ENCODE measurements at places on chromosomes 11 and 22. TPM values are rescaled to one million over a fixed set of nuclear protein-coding genes. Genes with fewer than 3 reads are reported as not detected.

DNA sequence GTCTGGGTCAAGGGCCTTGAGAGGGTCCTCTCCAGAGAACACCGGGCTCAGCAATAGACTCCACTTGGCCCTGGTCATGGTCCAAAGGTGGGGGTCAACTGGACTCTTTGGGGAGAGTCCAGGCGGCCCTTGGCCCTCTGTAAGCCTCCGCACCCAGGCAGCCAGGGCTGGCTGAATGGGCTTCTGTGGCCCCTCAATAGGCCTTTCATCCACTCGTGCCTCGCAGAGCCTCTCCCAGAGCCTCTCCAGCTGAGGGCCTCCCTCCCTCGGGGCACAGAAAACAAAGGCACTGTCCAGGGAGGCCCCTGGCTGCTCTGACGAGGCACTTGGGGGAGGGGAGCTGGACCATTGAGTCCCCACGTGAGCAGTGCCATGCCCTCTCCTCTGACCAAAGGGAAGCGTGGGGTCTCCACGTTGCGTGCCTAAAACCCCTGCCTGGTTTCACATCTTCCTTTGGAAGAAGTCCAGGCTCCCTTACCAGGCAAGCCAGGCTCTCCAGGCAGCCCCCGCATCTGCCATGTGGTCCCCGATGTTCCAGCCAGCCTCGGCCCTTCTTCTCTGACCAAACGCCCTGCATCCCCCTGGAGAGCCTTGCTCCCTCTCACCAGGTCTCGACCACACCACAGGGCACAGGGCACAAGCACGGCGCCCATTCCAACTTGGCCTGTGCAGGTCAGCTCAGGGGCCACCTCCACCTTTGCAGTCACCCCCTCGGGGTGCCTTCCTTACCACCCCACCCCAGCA, 15.5 kb downstream of the KIAA0930 start:
- no peaks in the 10 kb centered on the region for H3K36me3 ChIP-seq
- no peak for DNase-seq
- H3K4me3 ChIP-seq, result no peak overlapping the region
- H3K27me3 ChIP-seq, result no peaks in the 10 kb centered on the region

DNA sequence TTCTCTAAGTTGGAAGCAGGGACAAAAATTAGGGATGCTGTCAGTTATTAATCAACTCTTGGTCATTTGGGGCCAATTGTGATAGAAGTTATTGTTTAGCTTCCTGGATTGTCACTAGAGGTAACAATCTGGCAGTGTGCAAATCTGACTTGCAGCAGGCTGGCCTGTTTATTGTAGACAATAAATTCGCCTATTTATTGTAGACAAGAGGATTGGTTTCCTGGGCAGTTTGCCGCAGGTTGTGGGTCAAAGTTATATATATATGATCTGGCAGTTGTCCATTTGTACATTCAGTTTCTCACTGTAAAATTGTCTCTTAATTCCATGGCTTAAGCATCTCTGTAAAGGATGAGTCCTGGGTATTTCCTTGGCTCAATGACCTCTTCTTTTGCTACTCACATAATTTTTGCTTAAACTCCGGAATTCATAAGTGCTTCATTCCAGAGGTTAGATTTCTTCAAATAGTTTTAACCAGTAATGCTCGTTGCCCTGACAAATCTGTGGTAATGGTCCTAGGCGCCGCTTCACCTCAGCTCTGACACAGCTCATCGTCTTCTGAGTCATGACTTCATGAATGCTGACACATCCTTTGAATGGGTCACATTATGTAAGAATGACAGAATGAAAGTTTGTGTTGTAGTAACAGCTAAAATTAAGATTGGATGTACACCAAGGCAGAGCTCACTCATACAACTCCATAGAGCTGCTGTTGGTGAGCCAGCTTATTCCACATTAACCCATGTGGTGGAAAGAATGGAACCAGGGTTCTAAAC, 7.8 kb upstream of the MMP3 start:
- H3K4me1 ChIP-seq, result peaks cover 44% of the 10 kb centered on the region
- DNase-seq, result peak; percentile 81
- no peaks in the 10 kb centered on the region for H3K36me3 ChIP-seq
- H3K27me3 ChIP-seq, result no peaks in the 10 kb centered on the region
- H3K27ac ChIP-seq, result no peak overlapping the region

- H3K36me3 ChIP-seq, result peaks cover 34% of the 10 kb centered on the region
- H3K4me1 ChIP-seq, result peaks cover 18% of the 10 kb centered on the region
- peak overlapping the region; percentile 96 for H3K4me3 ChIP-seq
- no peaks in the 10 kb centered on the region for H3K27me3 ChIP-seq
Observed at GRCh38 chr11:126210871-126211235, 597 bp downstream of the RPUSD4 start.

DNA sequence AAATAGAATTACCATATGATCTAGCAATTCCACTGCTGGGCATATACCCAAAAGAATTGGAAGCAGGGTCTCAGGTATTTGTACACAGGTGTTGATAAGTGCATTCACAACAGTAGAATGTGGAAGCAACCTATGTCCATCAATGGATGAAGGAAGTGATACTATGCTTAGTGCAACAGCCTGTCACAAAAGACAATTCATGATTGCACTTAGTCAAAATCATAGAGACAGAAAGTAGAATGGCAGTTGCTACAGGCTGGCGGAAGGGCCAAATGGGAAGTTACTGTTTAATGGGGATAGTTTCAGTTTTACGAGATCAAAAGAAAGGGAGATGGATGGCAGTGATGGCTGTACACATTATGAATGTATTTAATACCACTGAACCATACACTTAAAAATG, 42.0 kb downstream of the SGSM3 start:
- H3K4me1 ChIP-seq, result peaks cover 30% of the 10 kb centered on the region
- H3K27ac ChIP-seq, result no peak overlapping the region
- no peaks in the 10 kb centered on the region for H3K27me3 ChIP-seq
- H3K4me3 ChIP-seq, result no peak overlapping the region
- H3K36me3 ChIP-seq, result peaks cover 90% of the 10 kb centered on the region
- DNase-seq, result no peak

GRCh38 chr11:37755521-37755920, 1157.5 kb upstream of the RAG2 start:
- no peak for DNase-seq
- no peak overlapping the region for H3K27ac ChIP-seq
- H3K4me3 ChIP-seq, result no peak overlapping the region
- H3K36me3 ChIP-seq, result no peaks in the 10 kb centered on the region
- no peaks in the 10 kb centered on the region for H3K4me1 ChIP-seq

- H3K27me3 ChIP-seq, result peaks cover 47% of the 10 kb centered on the region
- H3K27ac ChIP-seq, result no peak overlapping the region
- no peaks in the 10 kb centered on the region for H3K36me3 ChIP-seq
- peak overlapping the region; percentile 71 for H3K4me3 ChIP-seq
- no peak for DNase-seq
- peaks cover 9% of the 10 kb centered on the region for H3K4me1 ChIP-seq
Observed at GRCh38 chr11:107928767-107929507, 689 bp downstream of the RAB39A start.

GRCh38 chr22:37318364-37319109, 36.2 kb downstream of the CYTH4 start:
- no peak for DNase-seq
- H3K27ac ChIP-seq, result no peak overlapping the region
- peaks cover 26% of the 10 kb centered on the region for H3K4me1 ChIP-seq
- no peaks in the 10 kb centered on the region for H3K27me3 ChIP-seq

Gene CDC45
- 7.5 TPM for total RNA-seq

Gene GLYATL2
- total RNA-seq, result not detected

Gene OR52A1
- not detected for total RNA-seq

Measured in MCF 10A (cell line).